Activated naive CD4-positive, alpha-beta T cell (primary cell): ENCODE measurements at places on chromosomes 5 and 9.
A peak's percentile ranks its signal among the peaks of the same experiment; 100 is the strongest.

DNA sequence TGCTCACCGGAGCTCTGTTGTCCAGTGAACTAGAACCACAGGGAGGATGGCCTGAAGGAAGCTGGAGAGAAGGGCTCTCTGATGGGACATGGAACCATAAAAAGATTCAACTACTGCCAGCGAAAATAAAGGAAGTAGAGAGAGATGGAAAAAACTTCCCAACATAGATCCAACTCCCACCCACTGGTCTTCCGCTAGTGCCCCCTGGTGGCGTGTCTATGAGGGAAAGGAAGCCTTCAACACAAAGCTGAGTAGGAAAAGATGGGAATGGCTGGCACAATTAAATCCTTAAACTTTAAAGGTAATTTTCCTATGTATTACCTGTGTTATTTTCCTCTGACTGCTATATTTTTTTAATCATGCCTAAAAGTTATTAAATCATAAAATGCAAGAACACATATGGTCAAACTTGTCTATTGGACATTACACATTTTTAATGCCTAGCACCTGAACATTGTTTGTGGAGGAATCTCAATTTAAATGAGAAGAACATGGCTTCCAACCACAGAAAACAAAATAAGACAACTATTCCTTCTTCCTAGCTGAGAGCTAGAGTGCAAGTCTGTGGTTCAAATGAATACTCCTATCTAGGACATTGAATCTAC is 51.5 kb downstream of the CEP120 start:
- peak; percentile 1 for DNase-seq

DNA sequence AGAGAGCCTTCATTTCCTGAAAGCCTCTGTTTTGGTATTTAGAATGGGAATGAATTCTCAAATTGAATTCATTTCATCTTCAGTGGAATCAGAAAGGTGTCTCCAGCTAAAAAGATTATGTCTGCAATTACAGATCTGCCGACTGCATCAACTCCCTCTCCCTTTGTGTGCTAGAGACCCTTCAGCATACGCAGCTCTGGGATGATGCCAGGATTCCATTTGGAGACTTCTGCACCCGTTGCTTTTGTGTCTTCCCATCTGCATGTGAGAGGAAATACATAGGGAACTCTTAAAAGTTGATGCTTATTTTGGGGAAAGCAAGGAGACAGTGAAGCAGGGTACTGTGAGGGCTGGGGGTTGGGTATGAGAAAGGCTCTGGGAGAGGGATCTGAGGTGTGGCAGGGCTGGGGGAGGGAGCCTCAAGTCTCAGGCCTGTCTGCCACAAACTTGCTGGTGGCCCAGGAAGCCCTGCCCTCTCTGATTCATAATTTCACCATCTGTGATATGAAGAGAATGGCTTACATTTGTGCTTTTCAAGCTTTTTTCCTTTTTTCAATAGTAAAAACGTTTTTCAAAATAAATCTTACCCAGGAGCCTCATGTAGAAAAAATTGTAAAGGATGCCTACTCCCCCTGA is 89.7 kb upstream of the SAP30L start:
- DNase-seq: no peak

GRCh38 chr5:134070725-134071613 is 43.5 kb upstream of the TCF7 start:
- no peak for DNase-seq

DNA sequence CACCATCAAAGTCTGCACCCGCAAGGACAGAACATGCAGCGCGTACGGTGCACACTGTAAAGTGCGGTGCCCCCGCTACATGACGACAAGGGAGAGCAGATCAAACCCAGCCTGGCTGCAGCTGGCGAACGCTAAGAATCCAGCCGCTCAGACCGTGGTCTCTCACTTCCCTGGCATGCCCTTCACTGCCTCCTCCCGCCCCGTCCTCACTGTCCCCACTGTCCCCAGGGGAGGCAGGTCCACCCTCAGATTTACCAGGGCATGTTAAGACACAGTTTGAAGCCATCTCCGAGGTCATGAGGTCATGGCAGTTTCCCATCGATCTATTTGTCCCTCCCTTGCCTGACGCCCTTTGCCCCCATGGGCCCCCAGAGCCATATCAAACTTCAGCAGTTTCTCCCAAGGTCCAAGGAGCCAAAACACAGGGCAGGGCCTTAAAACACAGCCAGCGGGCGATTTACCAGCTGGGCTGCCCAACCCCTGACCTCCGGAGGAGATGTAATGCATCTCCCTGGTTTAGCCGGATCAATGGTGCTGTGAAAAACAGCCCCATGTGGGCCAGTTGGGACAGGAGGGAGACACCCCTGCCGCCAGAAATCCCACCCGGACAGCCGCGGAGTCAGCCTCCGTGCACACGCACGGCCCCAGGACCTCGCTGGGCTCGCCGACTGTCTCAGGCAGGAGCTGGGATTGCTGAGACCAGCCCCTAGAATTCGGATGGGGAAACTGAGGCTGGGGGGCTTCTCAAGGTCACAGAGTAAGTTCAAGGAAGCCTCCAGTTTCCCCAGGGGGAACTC is 52.3 kb upstream of the FUBP3 start:
- no peak for DNase-seq

DNA sequence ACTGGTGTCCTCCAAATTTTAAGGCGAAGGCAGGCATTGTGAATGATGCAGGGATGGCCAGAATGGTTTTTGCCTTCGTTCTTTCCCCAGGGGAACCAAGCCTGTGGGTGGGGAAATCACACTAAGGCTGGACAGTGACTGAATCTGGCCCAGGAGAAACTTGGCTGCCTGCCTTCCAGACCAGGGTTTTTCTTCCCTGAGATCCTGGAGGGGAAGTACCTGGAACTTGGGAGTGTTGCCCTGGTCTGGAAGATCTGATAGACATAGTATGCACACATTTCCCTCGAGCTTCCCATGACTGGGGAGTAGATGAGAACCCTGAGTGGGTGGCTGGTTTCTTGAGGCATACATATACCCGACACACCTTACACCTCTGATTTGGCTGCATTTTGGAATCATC is 664 bp upstream of the IL11RA start:
- no peak for DNase-seq

DNA sequence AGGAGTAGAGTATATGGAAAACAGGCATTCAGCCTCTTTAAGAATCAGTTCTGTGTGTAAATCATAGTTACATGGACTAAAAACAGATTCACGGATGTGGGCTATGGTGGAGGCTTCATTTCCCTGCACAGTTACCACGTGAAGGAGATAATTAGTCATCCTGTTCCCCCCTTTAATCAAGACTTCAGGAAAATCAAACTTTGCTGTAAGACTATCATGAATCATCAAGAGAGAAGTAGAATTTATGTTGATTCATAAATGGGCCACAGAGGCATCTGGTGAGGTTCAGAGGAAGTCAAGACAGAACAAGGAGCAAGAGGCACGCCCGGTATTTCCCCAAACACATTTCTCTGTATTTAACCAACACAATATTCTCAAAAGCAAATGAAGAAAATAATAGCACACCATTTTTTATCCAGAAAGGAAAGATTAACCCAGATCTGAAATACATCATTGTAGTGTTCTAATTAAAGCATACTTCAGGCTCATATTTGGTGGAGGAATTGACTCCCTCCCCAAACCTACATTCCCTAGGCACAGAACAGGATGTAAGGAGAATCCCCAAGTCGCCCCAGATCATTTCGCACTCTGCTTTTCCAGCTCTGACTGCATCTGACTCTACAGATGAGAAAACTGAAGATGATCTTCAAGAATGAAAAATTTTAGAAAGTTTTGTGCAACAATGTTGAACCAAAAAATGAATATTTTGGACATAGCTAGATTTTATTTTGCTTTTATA is 175.8 kb upstream of the GAS1 start:
- no peak for DNase-seq

DNA sequence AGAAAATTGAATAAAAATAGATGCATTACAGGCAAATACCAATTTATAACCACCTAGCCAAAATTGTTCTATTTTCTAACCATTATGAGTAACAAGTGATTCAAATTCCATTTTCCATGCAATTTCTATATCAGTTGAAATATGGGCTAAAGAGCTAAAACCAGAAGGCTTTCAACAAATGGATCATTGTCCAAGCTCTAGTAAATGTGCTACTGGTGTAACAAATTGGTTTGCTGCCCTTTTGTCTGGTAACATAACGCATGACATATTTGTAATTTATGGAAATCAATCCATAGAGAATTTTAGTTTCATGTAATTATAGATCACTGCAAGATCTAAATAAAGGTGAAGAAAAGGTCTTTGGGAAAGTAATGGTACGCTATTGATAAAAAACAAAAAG is 708.0 kb upstream of the GRAMD2B start:
- no peak for DNase-seq

DNA sequence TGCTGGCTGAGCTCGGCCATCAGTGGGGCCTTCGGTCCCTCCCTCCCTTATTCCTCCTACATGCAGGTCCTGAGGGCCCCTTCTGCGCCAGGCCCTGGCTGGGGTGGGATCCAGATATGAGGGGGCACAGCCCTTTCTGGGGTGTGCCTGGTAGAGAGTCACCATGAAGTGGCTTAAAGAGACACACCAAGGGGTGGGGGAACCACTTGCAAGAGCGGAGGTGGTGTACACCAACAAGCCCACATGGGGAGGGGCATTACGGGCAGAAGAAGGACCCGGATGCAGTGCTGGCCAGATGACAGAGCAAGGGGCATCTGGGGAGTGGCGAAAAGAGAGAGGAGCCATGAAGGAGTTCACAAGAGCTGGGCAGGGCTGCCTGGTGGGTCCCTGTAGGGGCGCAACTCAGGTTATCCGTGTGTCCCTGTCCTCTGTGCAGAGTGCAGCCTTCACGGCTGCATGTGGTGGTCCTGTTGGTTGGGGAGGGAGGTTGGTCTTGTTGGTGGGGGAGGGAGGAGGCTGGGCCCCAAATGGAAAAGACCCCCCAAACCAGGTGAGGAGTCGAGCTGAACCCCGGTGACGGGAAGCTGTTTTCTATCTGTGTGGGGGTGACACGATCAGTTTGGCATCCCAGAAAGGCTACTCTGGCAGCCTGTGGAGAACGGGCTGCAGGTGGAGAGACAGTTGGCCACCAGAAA is 158.1 kb downstream of the DAB2IP start:
- DNase-seq: no peak

- no peak for DNase-seq
These were observed 1.0 kb downstream of the CSF1R start for GRCh38 chr5:150085191-150085912.

DNA sequence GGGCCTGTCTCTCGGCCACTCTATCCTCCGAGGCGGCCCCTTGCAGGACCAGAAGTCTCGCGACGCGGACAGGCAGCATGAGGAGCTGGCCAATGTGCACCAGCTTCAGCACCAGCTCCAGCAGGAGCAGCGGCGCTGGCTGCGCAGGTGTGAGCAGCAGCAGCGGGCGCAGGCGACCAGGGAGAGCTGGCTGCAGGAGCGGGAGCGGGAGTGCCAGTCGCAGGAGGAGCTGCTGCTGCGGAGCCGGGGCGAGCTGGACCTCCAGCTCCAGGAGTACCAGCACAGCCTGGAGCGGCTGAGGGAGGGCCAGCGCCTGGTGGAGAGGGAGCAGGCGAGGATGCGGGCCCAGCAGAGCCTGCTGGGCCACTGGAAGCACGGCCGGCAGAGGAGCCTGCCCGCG is 283.5 kb downstream of the ARHGEF28 start:
- DNase-seq: no peak

- no peak for DNase-seq
These were observed 156.6 kb upstream of the IRX2 start for GRCh38 chr5:2908086-2908485.

DNA sequence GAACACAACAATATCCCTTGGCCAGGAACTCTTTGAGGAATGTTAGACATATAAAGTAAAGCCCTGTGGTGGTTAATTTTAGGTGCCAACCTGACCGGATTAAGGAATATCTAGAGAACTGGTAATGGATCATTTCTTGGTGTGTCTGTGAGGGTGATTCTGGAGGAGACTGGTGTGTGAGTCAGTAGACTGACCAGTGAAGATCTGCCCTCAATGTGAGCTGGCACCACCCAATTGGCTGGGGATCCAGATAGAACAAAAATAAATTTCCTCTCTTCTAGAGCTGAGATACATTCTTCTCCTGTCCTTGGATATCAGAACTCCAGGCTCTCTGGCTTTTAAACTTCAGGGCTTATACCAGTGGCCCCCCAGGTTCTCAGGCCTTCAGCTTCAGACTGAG is 56.2 kb upstream of the TNPO1 start:
- DNase-seq: no peak
